ENCODE measurements at places on chromosomes 5 and 9. TPM values are rescaled to one million over a fixed set of nuclear protein-coding genes. Genes with fewer than 3 reads are reported as not detected.

Gene PTGDS
- 33.0 TPM for total RNA-seq

Gene DRD1
- total RNA-seq, result 0.70 TPM

Gene ZDHHC11
- 0.94 TPM for total RNA-seq

Gene OCLN
- 3.5 TPM for total RNA-seq

Gene FGD3
- not detected for total RNA-seq

Gene PTPDC1
- 9.5 TPM for total RNA-seq

Gene C1QTNF3
- total RNA-seq, result 0.60 TPM

Gene IL4
- total RNA-seq, result not detected

Gene SLC6A7
- not detected for total RNA-seq

Gene FSD1L
- 1.8 TPM for total RNA-seq

Gene DIPK1B
- total RNA-seq, result 1.1 TPM

Gene EDIL3
- total RNA-seq, result 24.7 TPM

Gene PLPP1
- 370 TPM for total RNA-seq

Gene FRMD3
- 0.94 TPM for total RNA-seq

Gene ENHO
- not detected for total RNA-seq

Gene LRRC26
- total RNA-seq, result not detected

Gene EQTN
- not detected for total RNA-seq

Gene JMY
- 10.5 TPM for total RNA-seq

Gene DAB2IP
- total RNA-seq, result 7.7 TPM

Measured in smooth muscle cell of the coronary artery (primary cell).